Astrocyte of the spinal cord (primary cell): ENCODE measurements at places on chromosomes 7 and 10.

- no peak for DNase-seq
Observed at GRCh38 chr10:106795619-106796018, 368.9 kb downstream of the SORCS1 start.

- DNase-seq, result no peak
Observed at GRCh38 chr10:62978482-62978881, 154.6 kb upstream of the NRBF2 start.

GRCh38 chr7:140526214-140526613 lies 46.9 kb upstream of the MKRN1 start:
- DNase-seq, result no peak

- DNase-seq, result peak; percentile 29
Observed at GRCh38 chr7:93622036-93623033, 47.8 kb upstream of the CALCR start.

DNA sequence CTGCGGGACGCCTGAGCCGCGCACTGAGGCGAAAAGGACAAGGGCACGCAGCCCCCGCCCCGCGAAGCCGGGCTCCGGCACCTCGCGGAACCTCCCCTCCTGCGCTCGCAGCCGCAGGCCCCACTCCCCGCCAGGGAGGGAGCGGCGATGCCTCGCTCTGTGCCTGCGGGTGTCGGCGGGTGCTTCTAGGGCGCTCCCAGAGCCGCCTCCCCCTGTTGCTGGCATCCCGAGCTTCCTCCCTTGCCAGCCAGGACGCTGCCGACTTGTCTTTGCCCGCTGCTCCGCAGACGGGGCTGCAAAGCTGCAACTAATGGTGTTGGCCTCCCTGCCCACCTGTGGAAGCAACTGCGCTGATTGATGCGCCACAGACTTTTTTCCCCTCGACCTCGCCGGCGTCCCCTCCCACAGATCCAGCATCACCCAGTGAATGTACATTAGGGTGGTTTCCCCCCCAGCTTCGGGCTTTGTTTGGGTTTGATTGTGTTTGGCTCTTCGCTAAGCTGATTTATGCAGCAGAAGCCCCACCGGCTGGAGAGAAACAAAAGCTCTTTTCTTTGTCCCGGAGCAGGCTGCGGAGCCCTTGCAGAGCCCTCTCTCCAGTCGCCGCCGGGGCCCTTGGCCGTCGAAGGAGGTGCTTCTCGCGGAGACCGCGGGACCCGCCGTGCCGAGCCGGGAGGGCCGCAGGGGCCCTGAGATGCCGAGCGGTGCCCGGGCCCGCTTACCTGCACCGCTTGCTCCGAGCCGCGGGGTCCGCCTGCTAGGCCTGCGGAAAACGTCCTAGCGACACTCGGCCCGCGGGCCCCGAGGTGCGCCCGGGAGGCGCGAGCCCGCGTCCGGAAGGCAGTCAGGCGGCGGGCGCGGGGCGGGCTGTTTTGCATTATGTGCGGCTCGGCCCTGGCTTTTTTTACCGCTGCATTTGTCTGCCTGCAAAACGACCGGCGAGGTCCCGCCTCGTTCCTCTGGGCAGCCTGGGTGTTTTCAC lies 519 bp downstream of the ITGB8 start:
- DNase-seq, result peak; percentile 62

GRCh38 chr7:137996386-137996851 lies 5.5 kb downstream of the CREB3L2 start:
- peak; percentile 84 for DNase-seq

DNA sequence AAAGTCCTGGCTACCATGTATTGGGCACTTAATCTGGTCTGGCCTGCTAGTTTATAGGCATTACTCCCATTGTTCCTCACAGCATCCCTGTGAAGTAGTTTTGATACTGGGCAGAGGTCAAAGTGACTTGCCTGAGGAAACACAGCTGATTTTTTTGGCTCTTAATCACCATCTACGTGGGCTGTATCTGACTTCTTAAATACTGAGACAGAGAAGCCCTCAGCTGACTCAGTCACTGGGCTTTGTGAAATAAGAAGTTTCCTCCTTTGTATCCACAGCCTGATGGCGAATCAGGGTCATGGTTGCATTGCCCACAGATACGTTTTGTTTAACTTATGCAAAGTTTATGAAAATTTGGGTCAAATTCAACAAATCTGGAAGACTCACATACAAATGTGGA lies 13.2 kb downstream of the TACR2 start:
- peak; percentile 61 for DNase-seq

GRCh38 chr7:44981035-44981706 lies 2.4 kb upstream of the MYO1G start:
- DNase-seq, result no peak
